Fibroblast of skin of left quadriceps (primary cell): ENCODE measurements at places on chromosomes 7 and 10.

DNA sequence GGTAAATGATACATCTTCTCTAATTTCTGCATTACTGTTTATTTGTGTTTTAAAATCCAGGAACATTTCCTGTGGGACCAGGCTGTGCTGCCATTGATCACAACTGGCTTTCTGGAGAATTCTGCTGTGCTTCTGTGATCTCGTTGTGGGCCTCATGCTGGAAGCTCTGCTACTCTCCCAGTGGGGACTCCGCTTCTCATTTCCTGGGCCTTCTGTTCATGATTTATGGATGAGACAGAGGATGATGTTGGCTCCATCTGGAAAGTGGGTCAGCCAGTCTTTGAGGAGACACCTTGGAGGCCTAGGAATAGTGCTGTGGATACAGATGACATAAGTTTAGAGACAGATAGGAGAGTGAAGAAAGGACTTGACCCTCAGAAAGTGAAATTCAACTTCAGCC lies 15.2 kb upstream of the GPR158 start:
- no peak for DNase-seq

DNA sequence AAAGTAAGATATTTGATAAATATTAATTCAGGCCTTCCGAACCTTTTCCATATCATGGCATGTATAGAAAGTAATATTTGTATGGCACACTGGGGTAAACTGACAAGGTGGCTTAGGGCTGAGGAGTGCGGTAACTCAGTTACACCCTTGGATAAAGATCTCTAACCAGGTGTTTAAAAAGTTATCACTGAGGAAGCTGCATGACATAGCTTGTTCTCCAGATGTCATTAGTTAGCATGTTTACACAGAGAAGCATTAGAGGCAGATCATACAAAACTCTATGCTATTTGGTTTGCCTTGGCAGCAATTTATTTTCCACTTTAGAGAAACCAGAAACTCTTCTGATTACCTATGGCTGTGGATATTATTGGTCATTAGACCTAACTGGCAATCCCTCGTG lies 118.2 kb downstream of the ST7 start:
- no peak for DNase-seq

GRCh38 chr7:100407285-100408180 lies 21.0 kb downstream of the ZCWPW1 start:
- peak; percentile 39 for DNase-seq

DNA sequence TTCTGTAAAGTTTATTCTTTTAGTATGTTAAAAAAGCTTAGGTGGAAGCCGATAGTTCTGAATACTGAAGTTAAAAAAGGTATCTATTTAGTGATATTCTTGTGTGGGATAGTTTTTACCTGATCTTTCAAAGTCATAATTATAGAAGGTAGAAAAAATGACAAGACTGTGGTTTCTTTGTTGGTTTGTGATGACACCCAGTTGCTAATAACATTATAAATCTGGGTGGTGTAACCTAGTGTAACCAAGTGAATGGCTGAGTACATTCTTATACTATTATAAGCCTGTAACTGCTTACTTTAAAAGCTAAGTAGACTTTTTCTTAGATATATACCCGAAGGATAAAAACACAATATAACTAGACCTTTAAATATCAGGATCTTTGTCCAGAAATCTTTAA lies 2.3 kb downstream of the CDK13 start:
- no peak for DNase-seq

DNA sequence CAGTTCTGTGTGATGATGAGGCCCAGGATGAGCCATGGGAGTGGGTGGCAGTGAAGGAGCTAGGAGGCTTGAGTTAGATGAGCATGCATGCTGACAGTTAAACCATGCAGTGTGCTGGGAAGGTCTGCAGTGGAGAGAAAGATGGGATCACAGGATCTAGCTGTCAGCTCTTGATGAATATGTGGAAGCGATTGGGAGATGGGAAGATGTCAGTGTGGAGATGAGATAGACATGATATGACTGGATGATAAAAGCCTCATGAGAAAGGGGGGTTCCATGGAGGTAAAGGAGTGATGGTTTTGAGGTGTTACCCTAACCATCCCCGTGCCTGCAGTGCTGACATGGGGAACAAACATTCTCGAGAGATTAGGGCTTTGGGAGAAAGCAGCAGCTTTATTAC lies 165.0 kb upstream of the CTBP2 start:
- DNase-seq = no peak

DNA sequence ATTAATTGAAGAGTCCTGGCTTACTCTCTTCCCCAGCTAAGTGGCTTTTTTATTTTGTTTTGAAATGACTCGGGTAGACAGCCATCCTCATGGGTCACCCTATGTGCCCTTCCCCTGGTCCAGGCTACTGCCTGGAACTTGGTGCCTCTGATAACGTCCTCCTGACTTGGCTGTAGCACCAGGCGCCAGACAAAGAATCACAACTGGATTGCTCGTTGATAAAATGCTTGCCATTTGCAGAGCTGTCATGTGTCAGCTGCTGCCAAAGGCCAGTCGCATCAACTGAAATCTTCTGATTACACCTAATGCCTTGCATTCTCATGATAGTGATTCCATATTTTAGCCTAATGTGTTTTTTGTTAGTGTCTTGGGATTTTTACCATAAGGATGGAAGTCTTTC lies 27.4 kb upstream of the ABLIM1 start:
- DNase-seq = no peak

DNA sequence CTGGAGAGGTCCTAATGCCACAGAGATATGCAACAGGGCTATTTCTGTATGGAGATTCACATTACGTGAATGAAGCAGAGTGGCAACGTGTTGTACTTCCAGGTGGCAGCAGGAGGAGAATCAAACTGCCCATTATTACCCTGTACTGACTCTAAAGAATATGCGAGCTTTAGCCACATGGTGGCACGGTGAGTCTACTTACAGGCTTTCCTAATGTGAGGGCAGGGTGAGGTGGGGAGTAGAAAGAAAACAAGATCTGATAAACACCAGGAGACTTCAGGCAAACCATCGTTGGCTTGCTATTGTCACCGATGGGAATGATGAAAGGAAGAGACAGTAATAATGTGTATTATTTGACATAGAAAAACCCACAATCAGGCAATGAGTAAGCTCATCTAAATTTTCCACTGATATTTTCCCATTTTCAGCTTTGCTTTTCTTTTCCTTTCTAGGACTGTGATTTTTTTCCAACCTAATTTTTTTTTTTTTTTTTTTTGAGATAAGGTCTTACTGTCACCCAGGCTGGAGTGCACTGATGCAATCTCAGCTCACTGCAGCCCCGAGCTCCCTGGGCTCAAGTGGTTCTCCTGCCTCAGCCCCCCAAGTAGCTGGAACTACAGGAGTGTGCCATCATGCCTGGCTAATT lies 164.3 kb downstream of the BTAF1 start:
- peak; percentile 67 for DNase-seq

- no peak for DNase-seq
Observed at GRCh38 chr10:76043261-76043660, 611.8 kb downstream of the LRMDA start.

DNA sequence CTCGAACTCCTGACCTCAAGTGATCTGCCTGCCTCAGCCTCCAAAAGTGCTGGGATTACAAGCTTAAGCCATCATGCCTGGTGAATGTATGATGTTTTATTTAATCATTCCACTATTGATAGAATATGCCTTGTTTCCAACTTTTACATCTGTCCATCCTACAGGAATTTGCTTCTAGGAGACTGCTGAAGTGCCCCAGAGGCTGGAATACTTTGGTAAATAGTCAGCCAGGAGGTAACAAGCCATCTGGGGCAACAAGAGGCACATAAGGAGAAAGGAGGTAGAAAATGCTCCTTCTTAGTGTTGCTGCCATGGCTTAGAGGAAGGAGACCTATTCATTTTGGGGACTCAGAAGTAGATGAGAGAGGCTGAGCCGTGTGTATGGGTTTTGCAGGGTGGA lies 14.8 kb downstream of the PLCE1 start:
- no peak for DNase-seq

- no peak for DNase-seq
Observed at GRCh38 chr7:134660242-134660785, 13.7 kb downstream of the BPGM start.
